RPMI8226 (cell line): ENCODE measurements at places on chromosomes 12 and 14.
A peak's percentile ranks its signal among the peaks of the same experiment; 100 is the strongest.

GRCh38 chr14:34872822-34873588, 2.2 kb downstream of the BAZ1A start:
- peak; percentile 2 for DNase-seq

DNA sequence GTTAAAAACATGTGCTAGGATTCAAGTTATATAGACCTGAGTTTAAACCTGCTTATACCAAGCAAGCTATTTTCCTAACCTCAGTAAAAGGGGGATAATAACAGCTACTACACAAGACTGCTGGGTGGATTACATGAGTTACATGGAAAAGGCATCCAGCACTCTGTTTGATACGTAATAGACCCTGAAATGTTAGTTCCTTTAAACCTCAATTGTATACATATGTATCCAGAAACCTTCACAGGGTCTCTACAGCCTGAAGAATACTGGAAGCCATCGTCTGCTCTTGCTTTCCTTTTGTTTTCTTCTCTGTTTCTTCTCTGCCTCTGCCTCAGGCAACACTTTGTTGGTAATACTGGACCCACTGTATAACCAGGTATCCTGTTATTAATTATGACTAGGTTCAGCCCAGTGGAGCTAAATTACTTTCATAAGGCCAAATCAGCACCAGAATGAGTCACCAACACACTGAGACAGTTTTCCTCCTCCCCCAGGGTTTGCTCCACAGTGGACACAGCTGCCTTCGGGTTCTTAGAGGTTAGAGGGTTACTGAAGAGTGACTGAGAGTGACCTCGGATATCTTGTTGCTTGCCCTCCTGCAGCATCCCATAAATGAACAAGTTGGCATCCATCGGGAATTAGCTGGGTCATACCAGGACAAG, 127.1 kb downstream of the CAPZA3 start:
- DNase-seq = no peak

- no peak for DNase-seq
These were observed 27.6 kb upstream of the SEL1L start for GRCh38 chr14:81561084-81561775.

DNA sequence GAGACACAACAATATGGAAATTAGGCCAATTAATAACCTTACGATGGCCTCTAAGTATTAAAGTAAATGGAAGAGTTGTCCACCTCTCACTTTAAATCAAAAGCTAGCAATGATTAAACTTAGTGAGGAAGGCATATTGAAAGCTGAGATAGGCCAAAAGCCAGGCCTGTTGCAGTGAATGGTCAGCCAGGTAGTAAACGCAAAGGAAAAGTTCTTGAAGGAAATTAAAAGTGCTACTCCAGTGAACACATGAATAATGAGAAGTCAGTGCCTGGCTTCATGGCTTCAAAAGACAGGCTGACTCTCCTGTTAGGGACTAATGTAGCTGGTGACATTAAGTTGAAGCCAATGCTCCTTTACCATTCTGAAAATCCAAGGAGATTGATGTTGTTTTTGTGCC, 135.3 kb downstream of the NDUFA12 start:
- no peak for DNase-seq

DNA sequence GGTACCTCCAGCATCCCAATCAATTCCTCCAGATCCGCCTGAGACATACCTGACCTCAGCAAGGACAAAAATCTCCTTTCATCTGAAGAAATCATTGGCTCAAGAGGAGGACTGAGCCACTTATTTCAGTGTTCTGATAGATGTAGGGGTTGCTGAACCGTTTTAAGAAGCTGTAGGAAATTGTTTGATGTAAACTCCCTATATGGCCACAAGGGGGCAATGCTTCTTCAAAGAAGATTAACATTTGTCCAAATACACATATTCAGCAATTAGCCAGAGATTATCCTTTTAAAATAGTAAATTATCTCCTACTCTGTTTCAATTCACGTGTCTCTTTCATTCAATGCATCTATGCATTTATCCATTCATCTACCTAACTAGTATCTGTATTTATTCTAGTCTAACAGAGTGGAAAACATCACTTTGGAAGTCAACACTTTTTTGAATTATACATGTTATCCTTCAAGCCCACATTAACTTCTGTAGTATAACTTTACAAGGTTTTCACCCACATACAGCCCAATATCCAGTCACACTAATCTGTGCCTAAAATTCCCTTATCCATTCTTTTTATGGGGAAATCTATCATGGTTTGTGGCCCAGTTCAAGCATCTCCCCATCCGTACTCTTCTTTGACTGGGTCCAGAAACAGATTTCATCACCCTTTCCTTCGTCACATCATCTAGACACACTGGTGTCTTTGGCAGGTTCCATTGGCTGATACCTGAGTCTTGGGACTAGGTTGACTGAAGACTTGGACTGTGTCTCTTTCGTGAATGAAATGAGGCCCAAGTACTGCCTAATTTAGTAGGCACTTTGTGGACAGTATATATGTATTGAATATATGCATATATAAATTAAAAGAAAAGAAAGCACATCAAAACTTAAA, 411.0 kb upstream of the OR4E1 start:
- peak; percentile 41 for DNase-seq

GRCh38 chr12:127943481-127944210, 323.3 kb upstream of the TMEM132C start:
- DNase-seq = no peak

GRCh38 chr14:50821510-50822464, 9.2 kb downstream of the NIN start:
- DNase-seq = no peak

- DNase-seq = no peak
These were observed 165.5 kb upstream of the DIO3 start for GRCh38 chr14:101395779-101396178.

GRCh38 chr14:103518422-103519042, 4.1 kb downstream of the CKB start:
- DNase-seq = peak; percentile 54

DNA sequence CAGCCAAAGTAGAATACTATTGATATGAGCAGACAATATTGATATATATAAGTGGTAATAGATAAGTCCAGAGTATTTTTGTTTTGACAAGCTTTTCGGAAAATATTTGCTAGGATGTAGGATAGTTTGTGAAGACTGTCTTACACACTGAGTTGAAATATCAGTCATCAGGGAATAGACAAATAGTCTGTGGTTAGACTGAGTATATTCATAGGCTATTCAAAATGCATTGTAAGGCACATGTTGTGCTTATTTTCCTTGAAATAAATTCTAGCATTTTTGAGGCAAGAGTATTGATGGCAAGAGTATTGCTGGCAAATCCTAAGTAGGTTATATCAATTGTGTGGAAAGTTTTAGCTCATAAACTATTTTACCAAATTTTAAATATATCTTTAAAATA, 201.1 kb downstream of the LRIG3 start:
- DNase-seq = no peak

DNA sequence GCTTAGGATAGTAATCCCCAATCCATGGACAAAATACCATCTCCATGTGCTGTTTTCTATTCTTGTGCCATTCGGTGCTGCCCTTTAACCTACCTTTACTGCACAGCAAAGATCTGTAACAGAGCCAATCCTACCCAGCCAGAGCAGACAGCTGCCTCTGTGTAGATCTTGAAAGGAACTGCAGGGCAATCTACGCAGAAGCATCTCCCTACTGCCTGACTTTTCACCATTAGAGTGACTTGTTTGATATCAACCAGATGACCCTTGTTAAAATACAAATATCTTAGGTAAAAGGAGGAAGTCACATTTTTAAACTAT, 33.9 kb upstream of the PPM1A start:
- no peak for DNase-seq

DNA sequence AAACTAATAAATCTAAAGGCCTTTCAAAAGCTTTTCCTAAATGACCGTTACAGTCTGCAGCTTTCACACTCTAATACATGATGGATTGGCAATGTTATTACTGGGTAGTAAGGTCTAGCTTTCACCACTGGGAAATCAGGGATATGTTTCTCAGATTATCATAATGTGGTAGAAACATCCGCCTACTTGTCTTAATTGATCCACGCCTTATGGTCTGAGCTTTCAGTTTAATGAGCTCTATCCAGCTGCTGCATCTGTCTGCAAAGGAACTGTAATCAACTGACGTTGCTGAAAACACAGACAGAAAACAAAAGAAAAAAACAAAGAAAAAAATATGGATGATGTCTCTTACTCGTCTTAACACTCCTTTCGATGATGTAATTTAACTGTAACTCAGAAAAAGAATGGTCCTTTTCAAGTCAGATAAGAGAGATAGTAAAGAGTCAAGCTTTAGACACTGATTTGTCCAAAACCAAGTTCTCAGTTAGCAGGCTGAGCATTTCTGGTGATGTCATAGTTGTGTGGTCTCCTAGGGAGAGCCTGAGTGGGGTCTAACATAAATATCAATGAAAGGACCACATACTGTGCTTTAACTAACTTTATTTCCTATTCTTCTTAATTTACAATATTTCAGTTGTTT, 85.9 kb downstream of the C2CD5 start:
- no peak for DNase-seq

- DNase-seq = no peak
These were observed 210.6 kb downstream of the PHLDA1 start for GRCh38 chr12:75820848-75821578.
